ENCODE measurements at places on chromosomes 7 and 10.
A peak's percentile ranks its signal among the peaks of the same experiment; 100 is the strongest.

DNA sequence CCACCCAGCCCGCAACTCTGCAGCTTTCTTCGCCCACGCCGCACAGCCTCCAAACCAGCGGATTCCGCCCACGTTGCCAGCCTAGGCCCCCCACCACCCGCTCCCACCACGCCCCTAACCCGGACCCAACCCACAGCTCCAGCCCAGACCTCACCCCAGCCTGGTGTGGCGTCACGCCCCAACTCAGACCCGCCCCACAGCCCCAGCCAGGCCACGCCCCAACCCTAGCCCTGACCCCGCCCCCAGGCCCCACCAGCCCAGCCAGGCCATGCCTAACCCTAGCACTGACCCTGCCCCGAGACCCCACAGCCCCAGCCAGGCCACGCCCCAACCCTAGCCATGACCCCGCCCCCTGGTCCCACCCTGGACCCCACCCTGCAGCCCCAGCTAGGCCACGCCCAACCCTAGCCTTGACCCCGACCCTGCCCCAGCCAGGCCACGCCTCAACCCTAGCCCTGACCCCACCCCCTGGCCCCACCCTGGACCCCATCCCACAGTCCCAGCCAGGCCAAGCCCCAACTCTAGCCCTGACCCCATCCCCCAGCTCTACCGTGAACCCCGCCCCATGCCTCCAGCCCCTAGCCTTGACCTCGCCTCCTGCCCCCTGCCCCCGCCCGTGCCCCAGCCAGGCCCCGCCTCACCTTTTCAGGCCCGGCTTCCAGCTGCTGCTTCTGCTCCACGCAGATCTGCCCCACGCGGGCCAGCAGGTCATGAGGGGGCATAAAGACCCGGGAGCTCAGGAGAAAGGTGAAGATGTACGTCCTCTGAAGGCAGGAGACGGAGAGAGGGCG is 64.0 kb downstream of the RASGEF1A start:
- DNase-seq = peak; percentile 72

- DNase-seq = no peak
These were observed 6.0 kb downstream of the ICA1 start for GRCh38 chr7:8255680-8256655.

DNA sequence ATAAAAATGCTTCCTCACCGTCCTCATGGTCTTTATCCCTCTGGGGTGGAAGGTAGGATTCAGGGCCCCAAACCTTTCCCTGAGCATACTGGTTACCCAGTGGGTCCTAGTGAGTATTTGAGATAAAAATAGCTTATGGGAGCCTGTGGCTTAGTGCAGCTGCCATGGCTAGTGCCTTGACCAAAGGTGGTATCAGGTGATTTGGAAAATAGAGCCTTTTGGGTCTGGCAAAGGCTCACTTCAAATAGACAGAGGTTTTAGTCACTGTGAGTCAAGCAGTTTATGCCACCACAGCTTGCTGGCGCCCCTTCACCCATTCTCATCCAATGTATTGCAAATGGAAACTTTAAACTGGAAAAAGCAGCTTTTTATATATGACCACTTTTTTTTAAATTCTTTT is 30.4 kb downstream of the PLAU start:
- no peak for DNase-seq

- no peak for DNase-seq
These were observed 86.5 kb downstream of the DNAJB6 start for GRCh38 chr7:157423348-157423747.

GRCh38 chr10:49300140-49300974 is 1.4 kb downstream of the C10orf71 start:
- no peak for DNase-seq

GRCh38 chr7:48426331-48426965 is 255.2 kb downstream of the ABCA13 start:
- no peak for DNase-seq

DNA sequence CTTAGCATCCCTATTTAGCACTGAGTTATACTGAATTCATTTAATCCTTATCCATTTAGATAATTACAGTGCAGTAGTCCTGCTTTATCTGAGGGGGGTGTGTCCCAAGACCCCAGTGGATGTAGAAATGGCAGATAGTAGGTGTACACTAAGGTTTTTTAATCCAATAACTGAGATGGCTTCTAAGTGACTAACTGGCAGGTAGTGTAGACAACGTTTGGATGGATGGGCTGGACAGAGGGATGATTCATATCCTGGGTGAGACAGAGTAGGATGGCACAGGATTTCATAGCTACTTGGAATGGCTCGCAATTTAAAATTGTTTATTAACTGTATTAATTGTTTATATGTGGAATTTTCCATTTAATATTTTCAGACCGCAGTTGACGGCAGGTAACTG is 295.6 kb downstream of the CCDC3 start:
- no peak for DNase-seq

DNA sequence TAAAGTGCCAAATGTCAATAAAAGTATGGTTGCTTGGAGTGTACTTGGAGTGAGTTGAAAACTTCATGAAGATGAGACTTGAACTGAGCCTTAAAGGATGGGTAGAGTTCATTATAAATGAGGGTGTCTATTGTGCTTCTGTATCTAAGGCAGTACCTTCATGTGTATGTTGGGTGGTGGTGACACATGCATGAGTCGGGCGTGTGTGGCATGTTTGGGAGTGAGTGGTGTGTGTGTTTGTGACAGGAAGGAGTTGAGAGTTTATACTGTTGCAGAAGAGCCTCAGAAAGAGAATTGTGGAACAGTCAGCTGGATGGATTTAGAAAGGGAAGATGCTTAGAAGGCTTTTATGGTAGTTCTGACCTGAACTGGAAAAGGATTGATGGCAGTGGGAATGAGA is 6.0 kb upstream of the ZRANB1 start:
- DNase-seq = no peak

DNA sequence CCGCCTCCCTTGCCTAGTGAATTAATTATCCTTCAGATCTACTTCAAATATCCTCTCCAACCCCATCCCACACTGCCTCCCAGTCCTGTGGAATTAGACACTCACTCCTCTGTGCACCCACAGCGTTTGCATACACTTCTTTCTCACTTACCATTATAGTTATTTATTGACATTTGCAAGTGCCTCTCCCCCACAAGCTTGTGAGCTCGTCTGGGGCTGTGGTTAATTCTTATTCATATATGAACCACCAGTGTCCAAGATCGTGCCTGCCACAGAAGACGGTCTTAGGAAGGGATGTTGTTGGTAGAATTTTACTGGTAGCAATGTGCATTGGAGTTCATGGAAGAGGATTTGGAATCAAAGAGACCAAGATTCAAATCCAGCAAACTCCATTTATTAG is 68.1 kb upstream of the AOAH start:
- no peak for DNase-seq

DNA sequence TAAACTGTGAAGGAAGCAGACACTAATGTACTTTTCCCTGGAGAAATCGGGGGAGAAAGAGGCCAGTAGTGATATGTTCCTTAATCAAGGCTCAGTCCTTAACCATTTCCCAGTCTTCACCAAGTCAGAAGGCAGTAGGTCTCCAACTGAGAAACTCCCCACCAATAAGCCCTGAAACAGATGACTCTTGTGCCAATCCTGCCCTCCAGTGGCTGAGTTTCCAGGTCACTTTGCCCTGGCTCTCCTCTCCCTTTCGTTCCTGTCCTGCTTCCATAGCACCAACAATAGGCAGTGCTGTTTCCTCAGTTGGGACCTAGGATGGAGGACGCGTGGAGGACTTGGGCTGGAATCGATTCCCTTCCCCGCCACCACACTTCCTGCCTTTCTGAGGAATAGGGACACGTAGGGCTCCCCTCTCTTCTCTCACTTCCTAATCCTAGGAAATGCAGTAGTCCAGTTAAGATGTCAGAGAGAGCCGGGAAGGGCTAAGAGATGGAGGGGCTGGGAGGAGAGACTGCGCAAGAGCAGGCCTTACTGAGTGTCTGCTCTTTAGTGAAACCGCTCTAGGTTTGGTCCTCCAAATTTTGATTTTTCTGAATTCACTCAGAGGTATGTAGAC is 23.4 kb downstream of the ATOH7 start:
- DNase-seq = no peak

GRCh38 chr7:41720886-41721285 is 18.0 kb upstream of the INHBA start:
- no peak for DNase-seq

GRCh38 chr10:110827410-110827809 is 44.3 kb upstream of the PDCD4 start:
- DNase-seq = no peak

DNA sequence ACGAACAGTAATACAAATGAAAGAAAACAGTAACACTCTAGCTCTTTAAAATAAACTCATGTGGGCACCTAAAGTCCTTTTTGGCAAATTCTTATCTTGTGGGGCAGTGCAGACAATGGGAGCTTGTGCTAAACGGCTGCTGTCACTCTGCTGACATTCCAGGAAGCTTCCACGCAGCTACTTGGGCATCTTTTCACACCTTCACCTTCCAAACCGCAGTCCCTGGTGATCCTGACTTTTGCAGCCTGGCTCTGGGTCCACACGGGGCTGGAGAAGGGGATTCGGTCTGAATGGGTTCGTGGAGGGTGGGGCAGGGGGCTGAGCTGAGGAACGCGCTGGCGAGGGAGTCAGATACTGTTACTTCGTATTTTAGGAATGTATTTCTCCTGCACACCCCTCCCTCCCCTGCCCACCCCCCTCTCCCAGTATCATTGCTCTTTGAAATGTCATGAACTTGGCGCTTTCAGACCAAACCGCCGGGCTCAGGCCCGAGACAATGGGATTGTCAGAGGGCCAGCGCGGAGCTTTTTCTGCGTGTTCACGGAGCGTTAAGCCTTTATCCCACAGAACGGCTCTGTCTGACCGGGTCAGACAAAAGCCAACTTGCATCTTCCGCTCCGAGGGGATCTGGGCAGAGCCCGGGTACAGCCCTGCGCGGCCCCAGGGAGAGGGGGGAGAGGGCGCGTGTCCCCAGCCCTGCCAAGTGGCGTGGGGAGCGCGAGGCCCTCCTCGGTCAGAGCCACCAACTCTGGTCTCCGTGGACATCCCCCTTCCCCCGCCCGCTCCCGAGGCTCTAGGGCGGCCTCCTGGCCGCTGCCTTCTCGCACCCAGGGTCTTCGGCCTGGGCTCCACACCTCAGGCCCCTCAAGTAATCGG is 76.7 kb upstream of the EN2 start:
- no peak for DNase-seq

DNA sequence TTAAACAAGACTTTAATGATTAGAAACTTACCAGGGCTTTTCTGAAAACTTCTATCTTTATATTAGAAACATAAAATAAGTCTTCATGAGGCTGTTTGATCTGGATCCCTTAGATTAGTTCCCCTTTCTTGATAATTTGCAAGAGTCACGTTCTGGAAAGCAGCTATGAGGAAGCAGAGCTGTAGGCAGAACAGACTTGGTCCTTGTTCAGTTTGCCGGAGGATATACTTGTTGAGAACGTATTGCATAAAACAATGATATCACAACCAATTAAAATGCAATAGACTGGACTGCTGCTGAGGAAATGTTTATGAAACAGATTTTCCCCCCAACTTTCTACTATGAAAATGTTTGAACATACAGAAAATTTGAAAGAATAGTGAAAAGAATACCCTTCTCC is 2.8 kb downstream of the SAMD9L start:
- no peak for DNase-seq

- no peak for DNase-seq
These were observed 6.4 kb upstream of the RALA start for GRCh38 chr7:39617005-39617404.

DNA sequence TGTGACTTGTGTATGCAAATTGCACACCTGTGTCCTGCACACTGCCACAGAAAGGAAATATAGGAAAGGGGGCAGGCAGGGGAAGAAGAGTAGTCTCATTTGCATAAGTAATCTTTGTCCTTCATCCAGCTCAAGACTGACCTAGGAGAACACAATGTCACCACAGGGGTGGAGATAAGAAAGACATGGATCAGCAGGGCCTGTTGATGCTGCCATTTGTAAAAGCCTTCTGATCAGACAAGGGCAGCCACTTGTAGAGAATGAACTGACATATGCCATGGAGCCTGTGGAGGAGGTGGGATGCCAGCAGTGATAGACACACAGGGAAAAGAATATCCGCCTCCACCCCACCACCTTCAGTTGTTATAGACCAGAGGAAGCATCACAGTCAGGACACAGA is 528.9 kb downstream of the HTR7 start:
- DNase-seq = no peak

DNA sequence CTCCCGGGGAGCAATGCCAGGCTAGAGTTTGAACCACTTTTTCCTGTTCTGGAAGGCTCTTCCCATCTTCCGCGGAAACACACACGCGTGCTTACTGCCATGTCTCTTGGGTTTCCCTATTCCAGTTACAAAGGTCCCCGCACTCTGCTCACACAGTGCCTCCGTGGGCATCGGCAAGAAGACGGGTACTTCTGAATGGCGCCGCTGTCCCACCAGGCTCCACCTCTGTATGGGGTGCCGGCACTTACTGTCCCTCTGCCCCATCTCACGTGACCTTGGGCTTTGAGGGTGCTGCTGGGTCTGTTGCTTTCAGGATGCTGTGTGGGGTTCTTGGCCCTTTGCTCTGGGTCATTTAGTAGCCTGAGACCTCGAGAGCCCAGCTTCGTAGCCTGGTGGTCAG is 170.7 kb upstream of the SH2B2 start:
- no peak for DNase-seq

GRCh38 chr7:139505563-139505962 is 17.9 kb upstream of the CLEC2L start:
- no peak for DNase-seq

GRCh38 chr7:149714081-149714909 is 59.1 kb downstream of the ZNF467 start:
- DNase-seq = peak; percentile 95

- DNase-seq = no peak
These were observed 30.4 kb downstream of the FOXK1 start for GRCh38 chr7:4712281-4713182.

- DNase-seq = no peak
These were observed 60.1 kb upstream of the PPP2R2D start for GRCh38 chr10:131840788-131841118.

DNA sequence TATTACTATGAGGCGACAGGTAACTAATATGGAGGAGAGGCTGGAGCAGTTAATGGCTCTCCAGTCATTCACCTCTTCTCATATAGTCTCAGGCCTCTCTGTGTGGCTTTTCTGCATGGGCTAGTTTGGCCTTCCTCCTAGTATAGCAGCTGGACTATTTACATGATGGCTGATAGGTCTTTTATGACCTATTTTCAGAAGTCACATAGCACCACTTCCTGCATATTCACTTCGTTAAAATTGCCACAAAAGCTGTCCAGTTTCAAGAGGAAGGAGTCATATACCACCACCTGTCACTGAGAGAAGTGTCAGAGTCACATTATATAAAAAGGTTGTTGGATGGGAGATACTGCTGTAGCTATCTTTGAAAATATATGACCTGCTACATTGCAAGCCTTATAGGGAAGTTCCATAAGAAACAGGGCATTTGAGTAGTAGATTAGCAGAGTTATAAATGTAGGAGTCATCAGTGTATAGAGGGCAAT is 8.0 kb upstream of the DMTF1 start:
- DNase-seq = no peak

DNA sequence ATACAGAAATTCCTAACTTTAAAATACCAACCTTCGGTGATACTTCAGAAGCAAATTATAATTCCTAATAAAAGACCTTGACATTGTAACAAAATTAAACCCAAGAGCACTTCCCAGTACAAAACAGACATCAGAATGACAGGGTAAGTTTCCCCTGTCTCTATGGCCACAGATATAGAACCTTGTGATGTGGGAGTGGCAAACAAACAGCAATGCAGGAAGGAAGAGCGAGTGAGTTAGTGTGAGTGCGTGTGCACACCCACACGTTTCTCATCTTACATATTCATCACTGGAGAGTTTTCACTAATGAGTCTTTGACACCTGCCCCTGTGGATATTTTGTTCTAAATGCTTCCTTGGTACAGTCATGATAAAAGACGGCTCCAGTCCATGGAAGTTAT is 72.2 kb downstream of the VWC2 start:
- DNase-seq = no peak

GRCh38 chr7:832167-832967 is at the start of gene SUN1:
SUN1 (plus strand) TSS chr7:832476; CDS start chr7:832525, 49 bp downstream.
- no peak for DNase-seq

All from type B pancreatic cell (in vitro differentiated cells).